ENCODE measurements at places on chromosomes 7 and 10.

DNA sequence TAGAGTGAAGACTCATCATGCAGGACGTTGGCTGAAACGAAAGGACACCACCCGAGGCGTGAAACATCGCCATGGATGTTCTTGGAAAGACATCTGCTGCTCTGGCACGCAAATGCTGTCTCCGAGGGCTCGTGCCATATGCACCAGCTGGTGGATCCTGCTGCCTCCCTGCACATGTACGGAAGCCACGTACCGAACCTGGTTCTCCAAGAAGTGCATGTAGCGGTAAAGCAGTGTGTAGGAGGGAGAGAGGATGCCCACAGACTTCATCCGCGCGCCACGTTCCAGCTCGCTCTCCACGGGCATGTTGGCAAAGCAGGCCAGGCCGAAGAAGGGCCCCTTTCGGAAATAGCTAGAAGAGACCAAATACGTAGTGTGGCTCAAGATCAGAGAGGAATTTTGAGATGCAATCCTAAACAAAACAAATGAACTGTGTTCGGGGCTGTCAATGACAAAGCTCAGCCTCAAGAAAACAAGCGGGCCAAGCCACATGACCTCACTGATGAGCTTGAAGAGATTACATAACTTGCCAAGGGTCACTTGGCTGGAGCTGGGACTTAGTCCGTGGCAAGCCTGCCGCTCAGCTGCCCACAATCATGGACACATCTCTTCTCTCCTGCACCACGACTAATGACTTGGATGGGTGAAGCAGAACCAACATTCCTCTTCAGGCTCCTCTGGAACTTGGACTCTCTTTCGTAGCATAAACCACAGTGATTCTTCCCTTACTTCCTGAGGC is 16.5 kb downstream of the DENND11 start:
- DNase-seq, result no peak

DNA sequence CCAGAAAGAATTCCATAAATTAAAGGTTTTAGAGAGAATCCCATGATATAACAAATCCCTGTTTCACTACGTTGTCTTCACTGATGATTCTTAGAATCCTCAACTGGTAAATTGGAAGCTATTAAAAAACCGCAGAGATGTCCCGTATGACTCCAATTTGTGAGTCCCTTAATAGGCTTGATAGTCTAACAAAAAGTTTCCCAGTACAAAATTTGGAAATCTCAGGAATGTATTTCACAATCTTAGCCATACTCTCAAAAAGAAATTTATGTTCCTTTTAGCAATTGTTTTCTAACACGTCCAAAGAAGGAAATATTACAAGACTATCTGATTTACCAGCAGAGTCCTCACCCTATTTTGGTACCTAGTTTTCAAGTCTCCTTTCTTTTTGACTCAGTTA is 2.5 kb downstream of the TES start:
- DNase-seq, result no peak

- DNase-seq, result no peak
Measured at GRCh38 chr10:71359364-71360046, 37.2 kb upstream of the CDH23 start.

GRCh38 chr10:84294766-84295447 is 33.5 kb upstream of the CCSER2 start:
- DNase-seq, result no peak

GRCh38 chr10:114547056-114547455 is 111.0 kb downstream of the ABLIM1 start:
- no peak for DNase-seq

DNA sequence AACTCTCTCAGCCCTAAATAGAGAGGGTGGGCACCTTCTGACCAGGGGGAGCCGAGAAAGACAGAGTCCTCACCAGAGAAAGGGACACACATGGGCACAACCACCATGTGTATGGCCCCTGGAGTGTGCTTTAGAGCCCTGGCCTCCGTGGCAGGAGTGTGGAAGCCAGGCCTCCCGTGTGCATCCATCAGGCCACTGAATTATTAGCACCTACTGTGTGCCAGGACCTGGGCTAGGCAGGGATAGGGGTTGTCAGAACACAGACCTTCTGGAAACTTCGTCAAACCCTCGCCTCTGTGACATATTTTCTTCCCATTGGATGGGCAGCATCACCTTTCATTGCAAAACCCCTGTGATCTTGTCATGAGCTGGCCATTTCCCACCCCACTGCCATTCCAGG is 78.5 kb downstream of the ZMIZ1 start:
- no peak for DNase-seq

GRCh38 chr7:47128700-47129099 is 453.2 kb downstream of the TNS3 start:
- no peak for DNase-seq

GRCh38 chr10:95391581-95392216 is 100.9 kb upstream of the PDLIM1 start:
- DNase-seq, result no peak

- no peak for DNase-seq
Measured at GRCh38 chr7:110704225-110704624, 386.7 kb upstream of the LRRN3 start.

DNA sequence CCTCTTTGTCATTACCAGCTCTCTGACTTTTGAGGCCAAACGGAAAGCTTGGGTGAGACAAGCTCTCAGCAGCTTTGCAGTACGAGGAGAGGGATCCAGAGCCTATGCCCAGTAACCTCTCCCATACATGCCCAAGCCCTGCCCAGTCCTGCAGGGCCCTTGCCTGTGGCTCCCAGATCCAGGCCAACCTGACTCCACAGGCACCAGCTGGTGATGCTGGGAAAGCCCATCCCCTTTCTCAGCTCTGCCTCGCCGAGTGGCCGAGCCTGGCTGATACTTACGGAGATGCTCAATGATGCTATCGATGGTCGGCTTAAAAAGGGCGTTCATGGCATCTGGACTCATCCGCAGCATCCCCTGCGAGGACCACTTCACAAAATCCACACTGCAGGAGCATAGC is 55.4 kb downstream of the PNLIPRP2 start:
- DNase-seq, result no peak

DNA sequence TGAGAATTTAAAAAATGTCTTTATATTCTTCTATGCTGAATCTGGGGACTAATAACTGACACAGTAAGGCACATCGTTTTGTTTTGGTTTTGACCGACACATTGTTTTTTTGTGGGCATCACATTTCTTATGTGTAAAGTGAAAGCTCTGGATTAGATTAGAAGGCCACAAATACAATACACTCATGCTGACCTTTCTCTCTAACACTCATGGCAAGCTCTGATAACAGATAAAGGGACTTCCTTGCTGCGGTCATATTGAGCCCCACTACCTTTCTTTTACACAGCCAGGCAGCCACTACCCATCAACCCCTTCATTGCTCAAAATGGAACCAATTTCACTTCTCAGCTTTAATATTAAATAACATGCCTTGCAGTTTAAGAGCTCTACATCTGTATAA is 26.0 kb downstream of the PPP1R3A start:
- DNase-seq, result no peak

Measured in progenitor cell of endocrine pancreas (in vitro differentiated cells).